ENCODE measurements at places on chromosomes 7 and 10. TPM values are rescaled to one million over a fixed set of nuclear protein-coding genes. Genes with fewer than 3 reads are reported as not detected.

GRCh38 chr7:88331322-88331721, 24.6 kb upstream of the STEAP4 start:
- DNase-seq = no peak

- no peak for DNase-seq
These were observed 64.7 kb downstream of the TCERG1L start for GRCh38 chr10:131246775-131247174.

DNA sequence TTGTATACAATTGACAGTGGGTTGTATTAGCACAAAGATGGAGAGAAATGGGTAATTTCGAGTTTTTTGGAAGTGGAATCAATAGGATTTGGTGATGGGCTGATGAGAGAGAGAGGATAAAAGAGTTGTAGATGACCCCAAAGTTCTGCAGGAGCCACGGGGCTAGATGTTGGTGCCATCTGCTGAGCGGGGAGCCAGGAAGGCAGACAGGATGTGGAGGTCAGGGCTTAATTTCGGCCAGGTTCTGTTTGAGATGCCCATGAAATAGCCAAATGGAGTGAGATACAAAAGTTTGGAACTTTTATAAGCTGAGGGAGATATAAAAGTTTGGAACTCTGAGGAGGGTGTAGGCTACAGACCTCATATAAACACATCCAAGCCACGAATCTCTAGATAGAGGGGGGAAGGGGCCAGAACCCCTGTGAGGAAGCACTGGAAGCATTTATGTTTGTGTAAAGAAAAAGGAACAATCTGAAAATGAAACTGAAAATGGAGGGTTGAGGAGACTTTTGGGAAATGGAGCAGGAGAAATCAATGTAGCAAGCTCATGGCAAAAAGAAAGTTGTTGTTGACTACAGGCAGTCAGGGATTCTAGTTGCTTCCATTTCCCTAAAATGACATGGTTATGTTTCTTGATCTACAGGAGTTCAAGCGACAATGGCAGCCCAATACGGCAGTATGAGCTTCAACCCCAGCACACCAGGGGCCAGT, 2.2 kb downstream of the GIMAP4 start:
- DNase-seq = no peak

DENND2A gene
- total RNA-seq = 0.64 TPM

GIGYF1 gene
- 9.0 TPM for total RNA-seq
